ENCODE measurements at places on chromosomes 5 and 9.
A peak's percentile ranks its signal among the peaks of the same experiment; 100 is the strongest.

- no peak for DNase-seq
These were observed 65.0 kb downstream of the CEMIP2 start for GRCh38 chr9:71703172-71703872.

DNA sequence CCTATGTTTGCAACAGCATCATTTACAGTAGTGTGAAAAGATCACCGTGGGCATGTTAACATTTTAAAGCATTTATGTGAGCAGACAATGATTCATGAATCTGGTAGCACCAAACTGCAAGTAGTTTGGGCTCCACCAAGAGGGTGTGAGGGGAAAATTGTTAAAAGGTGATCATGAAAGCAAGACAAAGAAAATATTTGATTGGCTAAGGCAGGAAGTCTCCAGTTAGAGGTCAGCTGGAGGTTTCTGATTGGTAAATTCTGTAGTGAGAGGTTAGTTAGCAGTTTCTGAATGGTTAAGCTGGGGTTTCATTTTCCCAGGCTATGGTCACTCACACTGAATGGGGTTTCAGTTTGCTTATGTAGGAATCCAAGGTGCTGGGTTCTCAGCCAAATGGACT is 13.5 kb upstream of the DRD1 start:
- DNase-seq = no peak

DNA sequence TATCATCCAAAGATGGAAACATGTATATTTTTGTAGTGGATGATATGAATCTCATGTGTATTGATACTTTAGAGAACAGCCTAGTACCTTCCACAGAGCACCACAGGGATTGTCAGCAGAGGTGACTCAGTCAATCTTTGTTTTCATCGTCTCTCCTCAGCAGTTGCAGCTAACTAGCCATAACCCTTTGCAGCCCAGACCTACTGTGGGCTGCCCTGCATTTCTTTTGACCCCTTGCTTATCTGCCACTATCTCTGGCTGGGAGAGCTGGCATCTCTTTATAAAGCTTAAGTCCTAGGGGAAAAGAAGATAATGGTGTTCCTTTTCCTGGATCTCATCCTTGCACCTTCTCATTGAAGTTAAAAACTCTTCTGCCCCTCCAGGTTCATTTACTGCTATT is 28.7 kb downstream of the HMGCR start:
- DNase-seq = peak; percentile 15

GRCh38 chr5:1020452-1020961 is 11.9 kb downstream of the NKD2 start:
- no peak for DNase-seq

- DNase-seq = peak; percentile 82
These were observed 26.9 kb downstream of the ADAM19 start for GRCh38 chr5:157548513-157549282.

DNA sequence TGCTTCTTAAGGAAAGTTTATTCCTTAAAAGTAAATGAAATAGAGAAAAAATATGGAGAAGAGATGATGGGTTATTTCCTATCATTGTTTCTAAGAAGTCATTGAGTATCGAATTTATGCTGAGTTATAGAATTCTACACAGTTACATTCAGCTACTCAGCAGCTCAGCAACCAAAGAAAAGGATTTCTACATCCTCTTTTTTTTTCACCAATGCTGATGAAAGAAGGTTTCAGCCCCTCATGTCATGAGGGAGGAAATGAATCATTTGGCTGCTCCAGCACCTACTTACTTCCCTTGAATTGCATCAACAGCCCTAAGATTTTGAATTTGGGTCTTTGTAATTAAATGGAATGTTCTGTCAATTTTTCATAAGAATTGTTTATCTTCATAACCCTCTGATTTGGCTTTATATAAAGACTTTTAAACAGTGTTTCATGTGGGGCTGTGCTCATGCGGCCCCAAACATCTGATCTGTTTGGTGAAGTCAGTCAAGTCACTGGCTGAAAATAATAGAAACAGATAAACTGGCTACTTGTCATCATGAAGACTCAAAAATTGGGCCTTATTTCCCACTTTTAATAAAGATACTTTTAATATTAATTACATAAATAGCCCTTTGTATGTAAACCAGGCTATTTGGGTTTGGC is 18.5 kb upstream of the SNX2 start:
- peak; percentile 61 for DNase-seq

All from mesenchymal stem cell (in vitro differentiated cells and primary cell).